ENCODE measurements at places on chromosomes 16 and 17.

- no peak for DNase-seq
These were observed 28.6 kb downstream of the POLR3E start for GRCh38 chr16:22325598-22326368.

GRCh38 chr17:41452281-41452680 is 11.5 kb upstream of the KRT38 start:
- DNase-seq = no peak

DNA sequence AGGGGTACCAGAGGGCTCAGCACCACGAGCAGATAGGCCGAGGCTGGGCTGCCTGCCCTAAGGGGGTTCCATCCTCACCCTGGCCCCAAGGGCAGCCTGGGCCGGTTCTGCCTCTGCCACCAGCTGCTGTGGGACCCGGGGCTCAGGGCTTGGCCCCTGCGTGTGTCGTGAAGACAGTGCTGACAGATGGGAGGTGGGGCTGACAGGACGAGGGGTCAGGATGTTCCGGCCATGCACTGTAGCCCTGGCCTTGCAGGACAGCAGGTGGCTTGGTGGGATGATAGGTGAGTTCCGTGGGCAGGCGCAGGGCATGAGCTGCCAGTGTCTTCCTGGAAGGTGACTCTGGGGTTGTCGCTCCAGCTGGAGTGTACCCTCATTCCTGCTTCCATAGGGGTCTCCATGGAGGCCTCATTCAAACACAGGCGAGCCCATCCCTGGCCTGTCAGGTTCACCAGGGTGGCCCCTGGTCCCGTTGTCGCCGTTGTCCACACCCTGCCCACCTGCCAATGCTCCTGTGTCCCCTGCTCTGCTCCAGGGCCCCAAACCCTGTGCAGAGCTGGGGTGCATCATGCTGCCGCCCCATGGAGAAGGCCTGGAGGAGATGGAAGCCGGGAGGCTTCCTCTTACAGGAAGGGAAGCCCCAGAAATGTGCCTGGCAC is 57.2 kb downstream of the WDR45B start:
- DNase-seq = no peak

GRCh38 chr16:88875703-88876234 is 9.3 kb upstream of the PABPN1L start:
- no peak for DNase-seq

DNA sequence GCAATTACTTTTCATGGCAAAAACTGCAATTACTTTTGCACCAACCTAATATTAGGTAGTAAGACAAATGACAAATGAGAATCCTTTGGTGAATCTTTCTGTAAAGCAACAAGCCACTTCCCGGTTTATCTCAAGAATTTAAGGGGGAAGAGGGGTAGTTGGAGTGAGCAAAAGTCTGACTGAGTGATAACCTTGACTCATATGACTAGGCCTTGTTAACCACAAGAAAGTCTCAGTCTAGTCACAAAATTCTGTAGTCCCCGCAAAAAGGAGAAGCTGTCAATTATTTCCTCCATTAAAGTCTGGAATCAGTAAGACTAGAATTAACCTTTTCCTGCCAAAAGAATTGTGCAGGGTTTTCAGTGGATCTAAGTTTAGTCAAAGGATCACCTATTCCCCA is 72.2 kb upstream of the GNAO1 start:
- DNase-seq = no peak

DNA sequence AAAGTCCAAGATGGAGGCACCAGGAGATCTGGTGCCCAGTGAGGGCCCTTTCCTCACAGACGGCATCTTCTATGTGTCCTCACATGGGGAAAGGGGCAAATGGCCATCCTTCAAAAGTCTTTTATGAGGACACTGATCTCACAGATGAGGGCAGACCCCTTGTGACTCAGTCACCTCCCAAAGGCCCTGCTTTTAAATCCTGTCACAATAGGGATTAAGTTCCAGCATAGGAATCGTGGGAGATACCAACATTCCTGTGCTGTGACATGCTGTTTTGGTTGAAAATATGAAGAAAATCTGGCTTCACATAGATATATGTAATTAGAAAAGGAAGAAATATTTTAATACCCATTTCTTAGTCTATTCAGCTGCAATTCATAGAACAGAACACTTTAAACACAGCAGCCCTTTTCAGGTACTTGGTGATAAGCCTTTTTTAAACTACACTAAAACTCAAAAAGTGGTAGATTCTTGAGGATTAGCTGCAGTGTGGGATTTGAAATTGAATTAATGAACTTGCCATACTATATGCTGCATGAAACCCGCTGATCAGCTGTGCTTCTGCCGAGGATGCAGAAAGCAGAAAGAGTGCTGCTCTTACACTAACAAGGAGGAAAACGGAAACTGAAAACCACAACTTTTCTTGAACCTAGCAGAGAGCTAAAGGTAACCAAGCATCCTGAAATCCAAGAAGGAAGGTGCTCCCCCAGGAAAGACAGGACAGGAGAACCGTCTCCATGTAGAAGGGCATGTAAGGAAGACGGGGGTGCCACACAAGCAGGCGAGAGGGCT is 32.7 kb downstream of the VPS53 start:
- no peak for DNase-seq

DNA sequence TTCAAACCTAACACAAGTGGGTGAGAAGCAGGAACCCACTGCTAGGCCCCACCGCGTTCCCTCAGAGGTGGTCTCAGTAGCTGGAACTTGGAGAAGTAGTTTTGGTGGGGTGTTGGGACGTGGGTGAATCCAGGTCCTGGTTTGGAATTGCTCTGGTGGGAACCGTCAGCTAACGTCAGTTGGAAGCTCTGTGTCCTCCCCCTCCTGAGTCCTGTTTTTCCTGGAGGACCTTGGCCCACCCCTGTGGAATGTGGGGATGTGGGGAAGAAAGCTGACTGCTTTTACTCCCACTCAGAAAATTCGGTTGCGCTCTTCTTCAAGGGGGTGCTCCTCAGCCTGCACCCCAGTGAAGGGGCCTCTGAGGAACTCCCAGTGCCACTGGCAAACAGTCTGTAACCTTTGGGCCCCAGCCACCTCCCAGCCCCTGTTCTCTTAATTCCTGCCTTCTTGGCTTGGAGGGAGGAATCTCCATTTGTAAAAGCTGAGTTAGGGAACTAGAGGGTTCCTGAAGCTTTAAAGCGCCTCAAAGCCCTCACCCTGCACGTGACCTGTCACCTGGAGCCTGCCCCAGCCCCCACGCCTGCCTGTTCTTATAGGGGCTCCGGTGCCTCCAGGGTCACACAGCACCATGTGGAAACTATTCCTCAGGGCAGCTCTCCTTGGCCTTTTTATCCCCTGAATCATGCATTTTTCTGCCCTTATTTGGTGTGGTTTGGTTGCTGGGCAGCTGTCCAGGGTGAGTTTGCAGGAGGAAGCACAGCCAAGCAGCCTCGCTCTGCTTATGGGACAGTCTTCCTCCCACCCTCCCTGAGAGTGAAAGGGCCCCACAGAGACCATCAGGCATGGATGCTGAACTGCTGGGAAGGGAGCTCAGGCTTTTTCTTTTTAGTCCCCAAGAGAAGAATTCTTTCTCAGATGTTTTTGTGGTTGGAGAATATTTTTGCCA is 16.2 kb upstream of the NAGLU start:
- peak; percentile 84 for DNase-seq

DNA sequence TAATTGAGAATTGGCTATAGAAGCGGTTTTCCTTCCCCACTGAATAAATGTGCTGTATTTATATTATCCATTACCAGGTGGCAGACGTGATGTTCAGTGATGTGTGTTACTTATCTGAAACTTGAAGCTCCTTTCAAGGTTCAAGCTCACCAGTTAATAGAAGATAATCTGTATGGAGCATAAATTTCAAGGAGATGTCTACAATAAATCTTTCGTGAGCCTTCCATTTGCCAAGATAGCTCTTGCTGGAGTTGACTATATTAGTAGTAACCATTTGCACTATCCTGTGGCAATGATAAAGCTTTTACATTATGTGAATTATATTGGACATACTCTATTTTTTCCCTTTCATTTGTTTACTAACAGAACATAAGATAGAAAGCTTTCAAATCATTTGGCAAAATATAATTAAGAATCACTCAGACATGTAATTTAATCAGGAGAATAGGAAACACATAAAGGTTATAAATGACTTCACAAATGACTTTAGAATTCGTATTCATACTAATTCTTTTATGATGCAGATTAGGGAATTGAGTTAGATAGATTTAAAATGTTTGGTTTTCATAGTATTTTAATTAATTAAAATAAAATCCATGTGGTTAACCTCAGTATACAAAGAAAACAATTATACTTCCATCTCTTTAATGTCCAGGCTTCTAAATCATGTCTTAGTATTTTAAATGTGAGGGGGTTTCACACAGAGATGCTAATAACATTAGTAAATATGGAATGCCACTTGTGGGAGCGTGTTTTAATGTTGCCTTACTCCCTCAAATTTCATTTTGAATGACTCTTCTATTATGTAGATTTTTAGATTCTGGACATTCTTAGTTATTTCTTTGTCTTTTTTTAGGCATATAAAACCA is 664.4 kb upstream of the CDH8 start:
- DNase-seq = no peak

GRCh38 chr16:86663685-86664521 is 85.6 kb downstream of the FOXL1 start:
- DNase-seq = no peak

DNA sequence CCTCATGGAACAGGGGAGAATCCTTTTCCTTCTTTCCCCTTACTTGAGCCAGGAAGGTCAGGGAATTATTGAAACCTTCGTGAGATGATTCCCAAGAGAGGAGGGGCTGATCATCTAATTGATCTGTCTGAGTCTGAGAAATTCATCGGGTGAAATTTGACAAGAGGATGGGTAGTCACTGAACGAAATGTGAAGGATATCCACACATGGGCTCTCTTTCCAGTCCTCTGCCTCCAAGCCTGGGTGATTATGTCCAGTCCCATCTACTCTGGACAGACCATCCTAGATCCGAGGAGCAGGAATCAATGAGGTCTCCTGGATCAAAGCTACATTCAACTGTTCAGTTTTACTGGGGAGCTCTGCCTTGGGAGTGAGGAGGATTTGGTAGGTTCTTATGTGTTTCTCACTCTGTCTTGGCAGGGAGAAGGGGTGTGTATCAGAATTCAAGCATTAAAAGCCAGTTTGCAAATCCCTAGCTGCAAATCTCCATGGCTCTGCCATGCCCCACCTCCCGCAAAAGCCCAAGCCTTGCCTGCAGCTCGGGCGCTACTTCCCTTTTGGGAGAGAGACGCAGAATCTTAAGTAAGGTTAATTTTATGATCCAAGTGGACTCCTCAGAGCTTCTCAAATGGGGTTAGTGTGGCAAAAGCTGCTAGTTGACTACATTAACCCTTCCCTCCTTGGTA is 47.1 kb upstream of the TEKT3 start:
- DNase-seq = no peak

- DNase-seq = no peak
These were observed 7.4 kb upstream of the NUDT16L1 start for GRCh38 chr16:4685776-4686496.

GRCh38 chr17:45409659-45410076 is 23.0 kb downstream of the ARHGAP27 start:
- DNase-seq = no peak

GRCh38 chr16:81094771-81095251 is 1.4 kb downstream of the GCSH start:
- no peak for DNase-seq

GRCh38 chr17:76382351-76382802 is 2.0 kb upstream of the SPHK1 start:
- DNase-seq = peak; percentile 48

GRCh38 chr16:8720080-8720966 is 45.9 kb downstream of the ABAT start:
- no peak for DNase-seq

- no peak for DNase-seq
These were observed 587 bp downstream of the HS3ST4 start for GRCh38 chr16:25692351-25692741.

- DNase-seq = no peak
These were observed 37.6 kb upstream of the ABCC11 start for GRCh38 chr16:48284772-48285409.

GRCh38 chr17:40331743-40332641 is 23.0 kb downstream of the RARA start:
- DNase-seq = no peak

DNA sequence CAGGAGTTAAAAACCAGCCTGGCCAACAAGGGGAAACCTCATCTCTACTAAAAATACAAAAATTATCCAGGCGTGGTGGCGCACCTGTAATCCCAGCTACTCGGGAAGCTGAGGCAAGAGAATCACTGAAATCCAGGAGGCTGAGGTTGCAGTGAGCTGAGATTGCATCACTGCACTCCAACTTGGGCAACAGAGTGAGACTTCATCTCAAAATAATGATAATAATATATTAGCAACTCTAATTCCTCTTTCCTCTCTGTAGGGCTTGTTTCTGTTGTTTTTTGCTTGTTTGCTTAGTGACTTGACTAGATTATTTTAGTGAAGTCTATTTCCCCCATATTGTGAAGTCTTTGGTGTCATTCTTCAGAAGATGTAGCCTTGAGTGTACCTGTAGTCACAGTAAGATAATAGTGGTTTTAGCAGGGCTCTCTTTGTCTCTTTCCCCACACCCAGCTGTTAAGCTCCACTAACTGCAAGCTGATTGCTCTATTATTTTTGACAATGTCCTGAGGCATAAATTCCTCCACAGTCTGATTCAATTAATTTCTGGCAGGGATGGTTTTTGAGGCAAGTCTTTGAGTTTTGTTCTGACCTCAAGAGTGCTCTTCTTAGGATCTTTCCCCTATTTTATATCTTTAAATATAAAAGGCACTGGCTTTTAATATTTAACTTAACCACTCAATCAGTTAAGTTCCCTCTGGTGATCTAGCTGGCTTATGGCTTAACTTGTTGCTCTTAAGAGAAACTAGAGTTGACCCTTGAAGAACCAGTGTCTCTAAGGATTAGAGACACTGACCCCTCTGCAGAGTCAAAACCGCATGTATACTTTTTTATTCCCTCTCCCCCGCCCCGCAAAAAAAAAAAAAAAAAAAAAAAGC is 18.6 kb upstream of the TNFSF12 start:
- DNase-seq = no peak

DNA sequence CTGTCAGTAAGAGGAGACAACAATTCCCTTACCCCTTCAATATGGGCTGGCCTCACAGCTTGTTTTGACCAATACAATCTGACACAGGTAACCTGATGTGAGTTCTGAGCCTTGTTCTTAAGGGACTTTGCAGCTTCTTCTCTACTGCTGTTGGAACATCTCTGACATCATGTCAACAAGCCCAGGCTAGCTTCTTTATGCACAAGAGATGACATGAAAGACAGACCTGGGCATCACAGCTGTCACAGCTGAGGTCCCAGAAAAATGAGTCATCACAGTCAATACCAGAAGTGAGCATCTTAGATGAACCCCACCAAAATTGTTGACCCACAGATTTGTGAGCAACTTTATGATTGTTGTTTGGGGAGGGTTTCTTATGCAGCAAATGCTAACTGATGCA is 431.7 kb upstream of the PSMD7 start:
- DNase-seq = no peak

DNA sequence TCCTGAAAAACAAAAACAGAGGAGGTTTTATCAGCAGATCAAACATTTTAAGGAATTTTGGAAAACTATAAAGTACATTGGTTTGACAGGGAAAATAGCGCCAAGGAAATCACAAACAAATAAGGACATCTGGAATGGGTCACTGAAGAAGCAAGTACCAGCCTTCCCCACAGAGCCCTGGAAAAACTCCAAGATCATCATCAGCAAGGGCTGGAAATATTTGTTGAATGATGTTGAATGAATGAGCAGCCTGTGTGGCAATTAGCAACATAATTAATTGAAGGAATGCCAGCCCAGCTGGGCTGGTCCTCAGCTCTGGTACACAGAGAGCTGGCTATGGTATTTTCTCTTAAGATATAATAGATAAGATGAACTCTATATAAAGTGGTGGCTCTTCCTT is 290.4 kb downstream of the HS3ST3A1 start:
- no peak for DNase-seq

GRCh38 chr17:74467221-74467951 is 952 bp downstream of the CD300A start:
- no peak for DNase-seq

Measured in omental fat pad (tissue), 4 donors.